Urinary bladder (tissue), 4 donors: ENCODE measurements at places on chromosomes 7 and 10. TPM values are rescaled to one million over a fixed set of nuclear protein-coding genes. Genes with fewer than 3 reads are reported as not detected.

SPDYE1 gene
- not detected for total RNA-seq

SPDYE11 gene
- not detected for total RNA-seq

OR9A2 gene
- total RNA-seq, result 1.1 TPM

DNA sequence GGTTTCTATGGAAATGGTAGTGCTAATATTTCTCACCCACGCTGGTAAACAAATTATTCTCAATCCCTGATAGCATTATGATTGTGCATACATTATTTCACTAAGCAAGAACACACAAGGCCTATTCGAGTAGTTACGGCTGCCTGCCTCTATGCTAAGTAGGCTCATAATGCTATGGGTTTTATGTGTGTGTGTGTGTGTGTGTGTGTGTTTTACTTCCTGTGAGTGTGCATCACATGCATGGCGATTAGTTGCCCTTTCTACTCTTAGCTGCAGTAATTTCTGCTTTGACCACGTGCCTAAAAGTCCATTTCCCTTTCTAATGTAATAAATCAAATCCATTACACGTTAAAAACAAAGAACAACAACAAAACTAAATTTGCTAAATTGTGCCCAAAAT, 117.0 kb downstream of the CHCHD3 start:
- no peak for DNase-seq

DNA sequence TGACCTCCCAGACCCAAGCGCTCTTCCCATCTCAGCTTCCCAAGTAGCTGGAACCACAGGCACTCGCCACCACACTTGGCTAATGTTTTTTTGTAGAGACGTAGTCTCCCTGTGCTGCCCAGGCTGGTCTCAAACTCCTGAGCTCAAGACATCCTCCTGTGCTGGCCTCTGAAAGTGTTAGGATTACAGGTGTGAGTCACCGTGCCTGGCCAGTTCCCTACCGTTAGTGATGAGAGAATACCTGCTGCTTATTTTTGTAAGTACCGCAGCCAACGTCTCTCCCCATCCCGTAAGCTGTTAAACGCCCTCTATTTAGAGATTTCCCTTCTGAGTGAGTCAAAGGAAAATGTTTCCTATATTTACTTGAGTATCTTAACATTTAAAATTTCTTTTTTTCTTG, 38.5 kb upstream of the PDLIM1 start:
- no peak for DNase-seq

- DNase-seq, result no peak
Measured at GRCh38 chr10:73953665-73954064, 42.7 kb downstream of the PLAU start.

DNA sequence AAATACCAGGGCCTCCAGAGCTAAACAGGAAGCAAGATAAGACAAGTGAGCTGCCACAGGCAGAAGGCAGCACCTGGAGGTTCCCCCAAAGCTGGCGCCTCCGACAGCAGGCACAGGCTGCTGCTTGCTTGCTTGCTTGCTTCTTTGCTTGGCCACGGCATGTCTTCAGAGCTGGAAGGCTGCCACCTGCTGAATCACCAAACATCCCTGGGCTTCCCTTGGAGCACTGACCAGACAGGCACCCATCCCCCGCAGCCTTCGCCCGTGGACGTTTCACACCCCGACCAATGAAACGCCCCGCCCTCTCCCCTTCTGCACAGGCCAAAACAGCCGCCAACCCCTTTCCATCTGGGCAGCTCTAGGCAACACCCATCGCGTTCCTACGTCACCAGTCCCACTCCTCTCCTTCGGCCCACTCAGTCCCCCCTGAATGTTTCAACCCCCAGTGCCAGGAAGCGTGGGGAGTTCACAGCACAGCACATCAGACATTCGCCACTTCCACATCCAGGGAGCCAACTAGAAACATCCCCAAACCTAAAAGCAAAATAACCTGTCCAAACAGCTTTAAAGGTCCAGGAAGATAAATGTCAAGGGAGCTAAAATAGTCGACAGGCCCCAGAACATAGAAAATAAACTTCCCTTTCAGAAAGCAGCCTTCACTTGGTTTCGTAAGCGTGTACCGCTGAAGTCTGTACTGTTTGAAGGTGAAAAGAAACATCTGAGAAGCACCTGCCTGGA, 1.6 kb downstream of the SGMS1 start:
- DNase-seq, result peak; percentile 80

DNA sequence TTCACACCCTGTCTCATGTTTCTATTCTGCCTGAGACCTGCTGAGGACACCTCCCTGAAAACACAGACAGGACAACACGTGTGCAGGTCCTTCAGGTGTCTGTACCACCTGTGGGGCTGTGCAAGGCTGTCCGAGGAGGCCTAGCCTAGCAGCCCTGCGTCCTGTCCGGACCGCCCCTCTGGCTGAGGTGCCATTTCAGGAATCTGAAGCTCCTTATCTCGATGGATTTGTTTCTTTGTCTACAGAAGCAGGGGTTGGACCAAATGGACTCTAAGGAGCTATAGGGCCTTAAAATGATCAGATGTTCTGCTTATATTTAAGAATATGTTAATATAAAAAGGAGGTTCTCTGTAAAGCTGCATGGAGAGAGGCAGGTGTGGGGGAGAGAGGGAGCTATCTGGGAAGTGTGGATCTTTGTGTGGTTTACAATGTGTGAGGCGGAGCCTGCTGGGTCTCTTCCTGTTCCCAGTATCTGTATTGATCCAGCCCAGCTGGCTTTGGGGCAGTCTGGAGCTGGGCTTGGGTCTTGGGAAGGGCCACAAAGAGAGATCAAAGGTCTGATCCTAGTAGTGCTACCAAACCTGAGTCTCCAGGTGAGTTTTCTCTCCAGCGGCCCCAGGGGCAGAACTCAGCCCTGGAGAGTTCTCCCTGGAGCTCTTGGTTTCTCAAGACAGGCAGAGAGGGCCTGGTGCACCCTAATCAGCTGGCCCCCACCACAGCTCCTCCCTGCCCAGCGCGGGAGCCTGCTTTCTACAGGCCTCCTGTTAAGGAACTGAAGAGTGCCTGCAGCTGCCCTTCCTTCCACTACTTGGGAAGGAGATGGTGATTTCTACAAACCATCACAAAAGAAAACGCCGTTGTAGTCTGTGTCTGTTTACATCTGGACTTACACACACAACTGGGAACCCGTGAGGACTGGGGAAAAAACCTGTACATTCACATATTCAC, 3.4 kb upstream of the MNX1 start:
- no peak for DNase-seq

GRCh38 chr7:44530990-44531389, 10.1 kb downstream of the NPC1L1 start:
- no peak for DNase-seq

GRCh38 chr10:61280303-61280702, 172.9 kb downstream of the TMEM26 start:
- DNase-seq, result no peak
